Astrocyte (in vitro differentiated cells and primary cell): ENCODE measurements at places on chromosomes 4 and X. TPM values are rescaled to one million over a fixed set of nuclear protein-coding genes. Genes with fewer than 3 reads are reported as not detected.
A peak's percentile ranks its signal among the peaks of the same experiment; 100 is the strongest.

DNA sequence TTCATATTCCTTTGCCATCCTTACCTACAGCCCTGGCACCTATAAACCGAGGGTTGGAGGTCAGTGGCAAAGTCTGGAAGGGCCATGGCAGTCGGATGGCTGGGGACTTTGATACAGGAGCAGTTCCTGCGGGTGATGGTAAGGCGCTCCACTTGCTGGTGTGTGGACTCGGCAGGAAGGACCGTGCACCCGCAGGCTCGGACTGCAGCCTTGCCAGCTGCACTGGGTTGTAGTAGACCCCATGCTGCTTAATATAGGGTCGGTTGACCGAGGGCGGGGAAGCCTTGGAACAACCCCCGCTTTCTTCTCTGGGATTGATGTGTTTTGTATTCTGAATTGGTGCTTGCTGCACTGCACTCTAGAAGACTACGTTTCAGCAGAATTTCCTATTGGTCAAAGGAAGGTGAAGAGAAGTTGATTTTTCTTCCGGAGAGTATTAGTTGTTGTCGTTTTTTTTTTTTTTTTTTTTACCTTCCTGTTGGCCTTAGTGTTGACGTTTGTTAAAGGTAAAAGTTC, 638 bp downstream of the BLTP1 start:
- peak overlapping the region; percentile 95 for H3K4me3 ChIP-seq
- peak overlapping the region; percentile 69 for H3K27ac ChIP-seq
- H3K27me3 ChIP-seq, result no peaks in the 10 kb centered on the region
- H3K4me1 ChIP-seq, result peaks cover 8% of the 10 kb centered on the region

TMEM255A gene
- total RNA-seq, result 1.7 and 4.6 TPM in 2 replicates

SAGE1 gene
- total RNA-seq, result not detected in 2 replicates

GRCh38 chrX:22950269-22951266, 49.2 kb upstream of the DDX53 start:
- DNase-seq, result peak; percentile 91
- no peak overlapping the region for H3K4me3 ChIP-seq
- H3K36me3 ChIP-seq, result no peaks in the 10 kb centered on the region

CLNK gene
- not detected in 2 replicates for total RNA-seq

DNA sequence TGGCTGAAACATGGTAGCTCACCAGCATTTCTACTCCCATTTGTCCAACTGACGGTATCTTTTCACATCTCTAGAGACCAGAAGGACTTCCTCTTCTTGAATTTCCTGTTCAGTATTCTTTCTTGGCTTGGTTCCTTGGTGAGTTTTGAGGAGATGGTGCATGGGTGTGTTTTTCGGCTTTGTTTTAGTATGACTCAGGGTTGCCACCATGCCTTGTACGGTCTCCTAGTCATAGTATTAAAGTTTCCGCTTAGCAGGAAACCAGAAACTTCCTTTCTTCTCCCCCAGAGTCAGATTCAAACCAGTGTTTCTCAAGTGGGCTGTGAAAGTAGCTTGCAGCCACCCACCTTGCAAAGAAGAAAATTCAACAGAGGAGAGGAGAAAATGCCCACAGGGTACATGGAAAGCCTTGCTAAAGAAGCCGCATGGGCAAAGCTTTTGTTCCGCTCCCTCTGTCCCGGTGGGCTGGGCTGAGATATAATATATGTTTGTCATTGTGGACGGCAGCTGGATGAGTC, 5.7 kb downstream of the CD99 start:
- peak overlapping the region; percentile 39 for H3K4me3 ChIP-seq
- no peaks in the 10 kb centered on the region for H3K27me3 ChIP-seq
- peak; percentile 87 for DNase-seq
- H3K4me1 ChIP-seq, result peaks cover 49% of the 10 kb centered on the region

AVPR2 gene
- total RNA-seq, result not detected in 2 replicates

GRCh38 chr4:152112190-152112589, 351.4 kb upstream of the GATB start:
- H3K4me3 ChIP-seq, result no peak overlapping the region
- no peaks in the 10 kb centered on the region for H3K27me3 ChIP-seq

GRCh38 chrX:275476-275966, 5.7 kb upstream of the PLCXD1 start:
- H3K4me1 ChIP-seq, result peaks cover 11% of the 10 kb centered on the region
- H3K27me3 ChIP-seq, result no peaks in the 10 kb centered on the region
- no peaks in the 10 kb centered on the region for H3K36me3 ChIP-seq
- no peak for DNase-seq

GRCh38 chr4:15913631-15913970, 24.9 kb downstream of the FGFBP1 start:
- H3K27ac ChIP-seq, result peak overlapping the region; percentile 97
- no peaks in the 10 kb centered on the region for H3K27me3 ChIP-seq
- DNase-seq, result peak; percentile 99
- H3K36me3 ChIP-seq, result no peaks in the 10 kb centered on the region
- peak overlapping the region; percentile 8 for H3K4me3 ChIP-seq

DNA sequence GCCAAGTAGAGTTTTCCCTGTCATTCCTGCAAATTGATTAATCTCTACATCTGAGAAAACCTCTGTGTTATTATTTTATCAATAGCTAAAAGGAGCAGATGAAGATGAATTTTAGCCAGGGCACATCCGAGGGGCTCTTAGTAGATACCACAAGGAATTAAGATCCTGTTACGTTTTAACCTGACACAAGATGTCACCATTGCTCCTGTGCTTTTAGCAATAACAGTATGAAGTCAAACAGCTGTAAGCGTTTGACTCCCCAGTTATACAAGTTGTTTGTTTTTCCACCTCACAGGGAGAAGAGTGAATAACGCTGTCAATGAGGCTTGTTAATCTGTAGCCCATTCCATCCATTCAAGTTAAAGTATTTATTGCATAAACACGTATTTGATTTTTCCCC, 76.0 kb upstream of the AP1S2 start:
- H3K36me3 ChIP-seq, result no peaks in the 10 kb centered on the region
- no peak overlapping the region for H3K4me3 ChIP-seq
- no peak overlapping the region for H3K27ac ChIP-seq
- no peaks in the 10 kb centered on the region for H3K4me1 ChIP-seq
- peak; percentile 32 for DNase-seq

- no peaks in the 10 kb centered on the region for H3K27me3 ChIP-seq
- DNase-seq, result no peak
- H3K4me1 ChIP-seq, result no peaks in the 10 kb centered on the region
Observed at GRCh38 chr4:6122496-6122895, 77.9 kb downstream of the JAKMIP1 start.

- H3K36me3 ChIP-seq, result no peaks in the 10 kb centered on the region
- no peak for DNase-seq
- H3K4me3 ChIP-seq, result no peak overlapping the region
- no peaks in the 10 kb centered on the region for H3K27me3 ChIP-seq
- peaks cover 3% of the 10 kb centered on the region for H3K4me1 ChIP-seq
Observed at GRCh38 chrX:262381-262909, 18.7 kb upstream of the PLCXD1 start.

- peak overlapping the region; percentile 50 for H3K27ac ChIP-seq
- no peaks in the 10 kb centered on the region for H3K36me3 ChIP-seq
- H3K27me3 ChIP-seq, result no peaks in the 10 kb centered on the region
- H3K4me1 ChIP-seq, result peaks cover 9% of the 10 kb centered on the region
Observed at GRCh38 chrX:129622757-129623301, 31.9 kb downstream of the APLN start.

USP17L27 gene
- not detected in 2 replicates for total RNA-seq

CT45A3 gene
- total RNA-seq, result not detected in 2 replicates

GRCh38 chrX:45024501-45024900, 151.5 kb downstream of the KDM6A start:
- H3K27ac ChIP-seq, result no peak overlapping the region
- H3K36me3 ChIP-seq, result no peaks in the 10 kb centered on the region
- DNase-seq, result no peak
- H3K27me3 ChIP-seq, result no peaks in the 10 kb centered on the region

DNA sequence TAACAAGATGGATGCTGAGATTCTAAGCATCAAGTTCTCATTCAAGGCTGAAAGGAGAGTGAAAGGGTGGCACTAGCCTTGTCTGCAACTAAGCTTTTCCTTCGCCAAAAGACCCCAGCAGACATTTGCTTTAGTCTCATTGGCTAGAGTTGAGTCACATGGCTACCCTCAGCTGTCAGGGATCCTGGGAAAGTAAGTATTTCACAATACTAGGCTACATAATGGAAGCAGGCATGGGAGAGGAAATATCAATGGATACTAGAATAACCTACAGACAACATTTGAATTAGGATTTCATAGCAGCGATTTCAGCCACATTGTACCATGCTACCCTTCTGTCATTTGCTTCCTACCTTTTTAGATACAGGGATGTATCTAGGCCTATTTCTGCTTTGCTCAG, 29.1 kb downstream of the MAOA start:
- no peaks in the 10 kb centered on the region for H3K27me3 ChIP-seq
- DNase-seq, result no peak
- H3K4me3 ChIP-seq, result no peak overlapping the region
- no peaks in the 10 kb centered on the region for H3K36me3 ChIP-seq

DNA sequence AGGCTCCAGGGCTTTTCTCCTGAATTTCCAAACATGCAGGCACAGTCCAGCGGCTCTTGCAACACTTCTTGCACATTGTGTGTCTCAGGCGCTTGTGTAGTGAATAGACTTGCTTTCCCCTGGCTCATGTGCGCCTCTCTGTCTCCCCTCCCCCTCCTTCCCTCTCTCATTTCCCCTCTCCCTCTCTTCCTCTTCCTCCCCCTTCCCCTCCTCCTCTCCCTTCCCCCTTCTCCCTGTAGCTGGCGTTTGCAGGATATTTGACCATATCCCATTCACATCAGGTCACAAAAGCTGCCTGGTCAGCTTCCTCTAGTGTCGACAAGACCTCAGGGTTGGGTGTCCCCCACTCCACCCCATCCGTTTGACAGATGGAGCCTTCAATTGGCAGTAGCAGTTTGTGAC, 2.4 kb downstream of the CHST7 start:
- H3K36me3 ChIP-seq, result no peaks in the 10 kb centered on the region
- H3K27me3 ChIP-seq, result no peaks in the 10 kb centered on the region
- no peak for DNase-seq
- no peak overlapping the region for H3K27ac ChIP-seq

CXCR3 gene
- not detected in 2 replicates for total RNA-seq

LEF1 gene
- 16.6 and 23.6 TPM in 2 replicates for total RNA-seq

GRCh38 chr4:106424426-106424825, 55.8 kb upstream of the GIMD1 start:
- no peaks in the 10 kb centered on the region for H3K36me3 ChIP-seq
- H3K27ac ChIP-seq, result no peak overlapping the region
- H3K4me3 ChIP-seq, result no peak overlapping the region
- no peaks in the 10 kb centered on the region for H3K4me1 ChIP-seq
- DNase-seq, result no peak
- H3K27me3 ChIP-seq, result no peaks in the 10 kb centered on the region

DNA sequence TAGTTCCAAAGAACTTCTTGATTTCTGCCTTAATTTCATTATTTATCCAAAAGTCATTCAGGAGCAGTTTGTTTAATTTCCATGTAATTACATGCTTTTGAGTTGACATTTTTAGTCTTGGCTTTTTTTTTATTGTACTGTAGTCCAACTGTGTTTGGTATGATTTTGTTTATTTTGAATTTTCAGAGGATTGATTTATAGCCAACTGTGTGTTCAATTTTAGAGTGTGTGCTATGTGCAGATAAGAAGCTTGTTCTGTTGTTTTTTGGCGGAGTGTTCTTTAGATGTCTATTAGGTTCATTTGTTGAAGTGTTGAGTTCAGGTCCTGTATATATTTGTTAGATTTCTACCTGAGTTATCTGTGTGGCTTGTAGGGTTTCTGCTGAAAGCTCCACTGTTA, 533.6 kb downstream of the TRAM1L1 start:
- H3K4me3 ChIP-seq, result no peak overlapping the region
- no peak for DNase-seq
- H3K36me3 ChIP-seq, result no peaks in the 10 kb centered on the region
- no peak overlapping the region for H3K27ac ChIP-seq

XAGE2 gene
- not detected in 2 replicates for total RNA-seq

DNA sequence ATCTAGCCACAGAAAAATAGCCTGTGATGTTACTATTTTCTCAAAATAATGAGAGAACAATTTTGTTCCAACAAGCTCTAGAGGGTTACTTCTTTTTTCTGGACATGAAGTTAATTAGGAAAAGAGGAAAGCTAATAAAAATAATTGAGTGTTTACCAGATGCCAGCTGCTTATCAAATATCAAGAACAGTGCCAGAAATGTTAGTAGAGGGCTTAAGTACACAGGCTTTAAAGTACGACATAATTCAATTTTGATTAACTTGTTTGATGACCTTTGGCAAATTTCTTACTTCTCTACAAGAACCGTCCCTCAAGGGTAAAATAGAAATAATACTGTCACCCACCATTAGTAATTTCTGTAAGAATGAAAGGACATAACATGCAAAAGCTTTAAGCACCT, 977.0 kb downstream of the FSTL5 start:
- H3K36me3 ChIP-seq, result no peaks in the 10 kb centered on the region
- no peak overlapping the region for H3K27ac ChIP-seq
- H3K4me3 ChIP-seq, result no peak overlapping the region

MMRN1 gene
- total RNA-seq, result 0.17 and 0.34 TPM in 2 replicates

DNA sequence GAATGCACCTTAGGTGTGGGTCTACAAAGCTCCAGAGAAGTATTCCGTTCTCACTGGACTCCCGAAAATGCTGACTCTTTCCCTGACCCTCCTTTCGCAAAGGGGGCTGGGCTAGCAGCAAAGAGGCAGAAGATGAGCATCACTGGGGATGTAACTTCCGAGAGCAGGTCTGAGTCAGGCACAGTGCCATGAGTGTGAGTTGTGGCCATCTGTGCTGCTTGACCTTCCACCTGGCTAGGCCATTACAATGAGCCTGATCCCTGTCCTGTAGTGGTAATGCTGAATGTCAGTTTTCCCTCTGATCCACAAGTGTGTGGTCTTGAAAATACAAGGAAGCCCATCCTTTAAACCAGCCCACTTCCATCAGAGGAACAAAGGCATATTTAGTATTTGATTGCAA, 479.4 kb downstream of the AFF2 start:
- no peaks in the 10 kb centered on the region for H3K27me3 ChIP-seq
- no peaks in the 10 kb centered on the region for H3K4me1 ChIP-seq
- no peaks in the 10 kb centered on the region for H3K36me3 ChIP-seq
- no peak overlapping the region for H3K27ac ChIP-seq
- DNase-seq, result no peak

PDLIM3 gene
- total RNA-seq, result 28.5 and 30.7 TPM in 2 replicates

DNA sequence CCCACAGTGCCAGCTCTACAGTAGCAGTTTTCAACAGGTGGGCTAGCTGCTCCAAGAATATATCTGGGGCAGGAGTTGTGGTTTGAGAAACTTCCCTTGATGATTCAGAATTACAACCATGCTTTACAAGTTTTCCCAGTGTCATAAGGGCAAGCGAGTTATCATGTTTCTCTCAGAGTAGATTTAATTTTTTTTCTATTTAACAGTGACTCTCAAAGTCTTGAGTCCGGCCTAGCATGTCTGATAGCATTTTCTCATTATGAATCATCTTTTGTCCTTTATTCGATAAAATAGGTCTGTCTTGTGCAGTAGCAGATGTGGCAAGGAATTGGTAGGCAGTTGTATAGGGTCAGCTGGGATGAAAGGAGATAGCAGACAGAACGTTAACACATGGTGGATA, 62.2 kb upstream of the SPANXD start:
- H3K36me3 ChIP-seq, result no peaks in the 10 kb centered on the region
- peaks cover 2% of the 10 kb centered on the region for H3K4me1 ChIP-seq
- no peak overlapping the region for H3K4me3 ChIP-seq
- H3K27me3 ChIP-seq, result no peaks in the 10 kb centered on the region

CORIN gene
- 0.20 and 0.31 TPM in 2 replicates for total RNA-seq
